Right forelimb (tissue), 1 donor: ENCODE measurements at places on chromosomes 5 and 9.

DNA sequence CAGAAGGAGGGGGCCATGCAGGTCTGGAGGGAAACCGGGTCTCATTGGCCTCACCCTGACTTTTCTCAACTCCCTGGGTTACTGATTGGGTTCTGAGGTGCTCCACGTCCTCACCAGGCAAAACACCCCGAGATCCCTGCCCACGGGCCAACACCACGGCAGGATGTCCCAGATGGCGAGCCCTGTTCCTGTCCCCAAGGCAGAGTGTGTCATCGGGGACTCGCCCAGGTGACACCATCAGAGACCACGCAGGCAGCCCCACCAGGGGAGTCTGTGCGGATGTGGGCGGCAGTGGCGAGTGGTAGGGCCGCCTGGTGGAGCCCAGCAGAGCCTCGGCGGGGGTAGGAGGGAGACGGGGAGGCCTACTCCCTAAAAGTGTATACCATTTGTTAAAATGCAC is 59.0 kb upstream of the UBAC1 start:
- no peak for DNase-seq

DNA sequence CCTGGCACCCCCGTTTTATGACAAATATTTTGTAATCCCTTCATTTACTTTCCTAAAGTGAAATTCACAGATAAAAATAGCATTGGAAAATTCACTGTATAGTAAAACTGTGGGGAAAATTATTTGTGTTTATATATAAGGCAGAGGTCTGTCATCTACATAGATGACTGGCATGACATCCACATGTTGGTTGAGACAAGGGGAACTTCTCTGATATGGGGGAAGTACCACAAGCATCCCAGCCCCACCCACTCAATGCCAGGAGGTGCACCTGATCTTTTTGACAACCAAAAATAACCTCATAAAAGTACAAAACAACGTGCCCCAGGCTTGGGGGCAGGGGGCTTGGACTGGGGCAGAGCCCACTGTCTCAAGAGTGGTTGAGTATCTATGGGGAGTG is 6.3 kb upstream of the TDRD7 start:
- DNase-seq: no peak

DNA sequence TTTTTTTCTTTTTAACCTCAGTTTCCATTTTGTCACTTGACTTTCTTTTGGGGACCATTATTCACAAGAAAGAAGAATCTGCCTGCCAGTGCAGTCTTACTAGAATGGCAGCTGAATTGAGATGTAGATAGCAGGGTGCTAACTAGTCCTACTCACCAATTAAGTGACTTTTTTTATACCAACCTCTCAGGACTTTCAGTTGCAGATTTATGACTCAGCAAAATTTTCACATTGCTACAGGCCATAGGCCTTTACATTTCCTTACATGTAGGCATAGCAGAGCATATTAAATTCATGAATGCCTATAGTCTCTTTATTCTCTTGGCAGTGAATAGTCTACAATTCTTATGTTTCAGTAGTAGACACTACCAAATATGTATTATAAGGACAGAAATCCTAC is 54.0 kb upstream of the FKTN start:
- no peak for DNase-seq

- no peak for DNase-seq
Observed at GRCh38 chr9:73173557-73174329, 22.1 kb downstream of the ANXA1 start.

- no peak for DNase-seq
Observed at GRCh38 chr9:123509646-123510045, 153.6 kb downstream of the CRB2 start.

DNA sequence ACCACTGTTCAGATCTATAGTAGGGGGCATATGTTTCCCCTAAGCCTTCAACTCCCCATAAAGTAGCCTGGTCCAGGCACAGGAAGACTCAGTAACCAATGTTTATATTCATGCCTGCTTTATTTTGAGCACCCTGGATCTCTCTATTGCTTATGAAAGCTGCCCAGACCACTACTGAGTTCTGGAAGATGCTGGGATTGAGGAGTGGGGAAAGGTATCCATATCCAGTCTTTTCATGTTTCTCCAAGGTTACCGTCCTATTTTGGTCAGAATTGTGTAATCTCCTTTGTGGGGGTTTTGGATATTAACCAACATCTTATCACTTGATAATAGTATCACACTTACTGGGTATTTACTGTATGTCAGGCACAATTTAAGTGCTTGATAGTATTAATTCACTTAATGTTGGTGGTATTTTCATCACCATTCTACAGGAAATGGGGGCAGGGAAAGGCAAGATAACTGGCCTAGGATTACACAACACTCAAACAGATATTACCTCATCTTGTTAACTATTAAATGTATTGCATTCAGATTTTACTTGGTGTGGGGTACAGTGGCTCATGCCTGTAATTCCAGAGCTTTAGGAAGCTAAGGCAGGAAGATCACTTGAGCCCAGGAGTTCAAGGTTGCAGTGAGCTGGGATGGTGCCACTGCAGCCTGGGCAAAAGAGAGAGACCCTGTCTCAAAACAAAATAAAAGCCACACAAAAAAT is 36.3 kb downstream of the RUSC2 start:
- no peak for DNase-seq

DNA sequence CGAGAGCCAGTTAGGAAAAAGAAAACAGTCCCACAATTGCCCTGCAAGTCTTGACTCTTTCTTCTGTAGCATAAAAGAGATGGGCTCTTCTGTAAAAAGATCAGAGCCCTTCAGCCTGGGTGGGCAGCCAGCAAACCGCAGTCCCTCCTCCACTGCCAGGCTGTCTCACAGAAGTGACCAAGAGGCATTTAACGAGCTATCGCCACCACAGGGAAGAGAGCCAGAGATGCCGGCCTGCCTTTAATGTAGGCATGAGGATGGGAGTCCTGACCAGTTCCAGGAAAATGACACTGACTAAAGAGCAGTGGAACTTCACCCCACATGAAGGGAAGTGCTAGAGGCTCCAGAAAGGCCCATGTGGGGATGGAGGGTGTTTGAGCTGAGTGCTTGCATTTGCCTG is 264.6 kb downstream of the NDUFS4 start:
- DNase-seq: no peak

GRCh38 chr5:35819668-35820067 is 37.0 kb upstream of the IL7R start:
- no peak for DNase-seq

DNA sequence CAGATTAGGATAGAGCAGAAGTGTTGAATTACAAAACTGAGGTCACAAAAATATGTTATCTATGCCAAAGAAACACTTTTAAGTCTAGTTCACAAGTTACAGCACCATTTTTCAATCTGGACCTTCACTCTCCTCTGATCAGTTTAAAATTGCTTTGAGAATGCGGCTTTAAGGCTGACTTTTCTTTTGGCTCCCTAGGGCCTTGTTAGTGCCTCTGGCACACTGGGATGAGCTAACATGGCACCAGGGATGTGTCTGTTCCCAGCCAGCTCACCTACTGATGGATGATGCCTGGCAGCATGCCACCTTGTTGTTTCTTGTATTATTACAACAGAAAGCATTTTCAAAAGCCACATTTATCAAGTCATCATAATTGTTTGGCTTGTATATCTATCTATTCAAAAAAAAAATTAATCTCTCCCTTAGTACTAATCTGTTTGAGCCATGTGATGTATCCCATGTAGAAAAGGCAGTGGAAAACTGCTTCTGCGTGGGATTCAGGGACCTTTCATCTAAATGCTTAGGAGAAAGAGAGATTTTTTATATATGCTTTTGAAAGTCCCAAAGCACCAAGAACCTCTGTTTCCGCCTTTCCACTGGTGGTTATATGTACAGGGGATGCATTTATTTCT is 46.6 kb downstream of the ADAMTSL1 start:
- no peak for DNase-seq

- peak; percentile 60 for DNase-seq
Observed at GRCh38 chr9:78325343-78325742, 28.4 kb downstream of the PSAT1 start.

- no peak for DNase-seq
Observed at GRCh38 chr5:118044169-118044568, 944.2 kb downstream of the DTWD2 start.

GRCh38 chr5:91641730-91642350 is 258.7 kb upstream of the ARRDC3 start:
- DNase-seq: no peak

DNA sequence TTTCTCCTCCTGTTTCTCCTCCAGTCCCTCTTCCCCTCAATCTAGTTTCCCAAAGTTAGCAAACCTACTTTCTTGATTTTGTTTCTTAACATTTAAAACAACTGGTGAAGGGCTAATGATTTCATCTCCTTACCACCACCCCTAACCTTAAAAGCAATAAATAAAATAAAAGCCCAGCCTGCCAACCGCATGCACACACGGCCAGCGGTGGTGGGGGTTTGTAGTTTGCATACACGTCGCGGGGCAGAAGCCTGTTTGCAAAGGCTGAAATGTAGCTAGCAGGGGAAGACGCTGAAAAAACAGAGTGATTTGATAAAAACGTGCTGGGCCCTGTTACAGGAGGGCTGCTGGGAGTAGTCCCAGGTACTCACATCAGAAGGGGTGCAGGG is 1.9 kb upstream of the DMRT2 start:
- DNase-seq: no peak

DNA sequence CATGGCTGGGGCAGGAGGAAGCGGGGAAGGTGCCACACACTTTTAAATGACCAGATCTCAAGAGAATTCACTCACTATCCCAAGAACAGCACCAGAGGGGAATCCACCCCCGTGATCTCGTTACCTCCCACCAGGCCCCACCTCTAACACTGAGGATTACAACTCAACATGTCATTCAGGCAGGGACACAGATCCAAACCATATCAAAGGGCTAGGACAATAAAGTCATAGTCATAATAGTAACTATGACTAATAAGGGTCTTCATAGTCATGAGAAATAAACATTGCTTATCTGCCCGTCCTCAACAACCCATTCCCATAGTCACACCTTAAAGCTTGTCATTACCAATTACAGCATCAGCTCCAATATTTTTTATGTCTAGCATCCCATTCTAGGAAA is 65.3 kb upstream of the SMC2 start:
- DNase-seq: no peak

- no peak for DNase-seq
Observed at GRCh38 chr9:83220730-83221129, 157.8 kb upstream of the RASEF start.

DNA sequence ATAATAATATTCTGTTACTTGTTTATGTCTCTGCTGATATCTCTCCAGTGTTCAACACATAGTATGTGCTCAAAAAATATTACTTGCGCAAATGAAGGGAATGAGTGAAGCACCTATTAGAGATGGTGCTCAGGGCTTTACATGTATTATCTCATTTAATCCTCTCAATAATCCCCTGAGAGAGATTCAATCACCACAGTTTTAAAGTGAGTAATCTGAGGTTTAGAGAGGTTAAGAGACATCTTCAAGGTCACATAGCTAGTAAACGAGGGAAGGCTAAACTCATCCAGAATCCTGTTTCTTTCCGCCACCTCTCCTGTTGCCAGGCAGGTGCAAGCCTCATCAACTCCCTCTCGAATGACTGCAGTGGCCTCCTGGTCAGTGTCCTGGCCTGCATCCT is 82.0 kb downstream of the UGCG start:
- DNase-seq: no peak

- DNase-seq: no peak
Observed at GRCh38 chr9:26523577-26523976, 369.0 kb downstream of the CAAP1 start.

- DNase-seq: peak; percentile 70
Observed at GRCh38 chr5:82641331-82642003, 363.3 kb upstream of the RPS23 start.

DNA sequence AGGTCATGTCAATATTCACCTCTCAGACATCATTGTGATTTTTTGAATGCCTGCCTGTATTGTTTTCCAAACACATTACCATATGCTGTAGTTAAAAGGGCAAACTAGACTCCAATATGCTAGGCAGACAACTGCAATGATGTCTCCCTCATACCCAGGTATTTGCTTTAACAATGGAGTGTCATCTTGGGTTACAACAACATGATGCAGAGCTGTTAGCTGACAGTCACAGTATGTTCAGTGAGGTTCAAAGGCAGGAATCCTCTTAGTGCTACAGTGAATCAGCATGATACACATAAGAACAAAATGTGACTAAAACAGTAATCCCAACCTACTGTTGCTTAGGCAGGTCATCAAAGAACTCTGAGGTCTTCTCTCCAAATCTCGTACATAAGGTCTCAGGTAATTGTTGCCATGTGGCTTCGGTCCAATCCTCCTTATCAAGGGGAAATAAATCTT is 24.0 kb downstream of the OR1J1 start:
- no peak for DNase-seq

DNA sequence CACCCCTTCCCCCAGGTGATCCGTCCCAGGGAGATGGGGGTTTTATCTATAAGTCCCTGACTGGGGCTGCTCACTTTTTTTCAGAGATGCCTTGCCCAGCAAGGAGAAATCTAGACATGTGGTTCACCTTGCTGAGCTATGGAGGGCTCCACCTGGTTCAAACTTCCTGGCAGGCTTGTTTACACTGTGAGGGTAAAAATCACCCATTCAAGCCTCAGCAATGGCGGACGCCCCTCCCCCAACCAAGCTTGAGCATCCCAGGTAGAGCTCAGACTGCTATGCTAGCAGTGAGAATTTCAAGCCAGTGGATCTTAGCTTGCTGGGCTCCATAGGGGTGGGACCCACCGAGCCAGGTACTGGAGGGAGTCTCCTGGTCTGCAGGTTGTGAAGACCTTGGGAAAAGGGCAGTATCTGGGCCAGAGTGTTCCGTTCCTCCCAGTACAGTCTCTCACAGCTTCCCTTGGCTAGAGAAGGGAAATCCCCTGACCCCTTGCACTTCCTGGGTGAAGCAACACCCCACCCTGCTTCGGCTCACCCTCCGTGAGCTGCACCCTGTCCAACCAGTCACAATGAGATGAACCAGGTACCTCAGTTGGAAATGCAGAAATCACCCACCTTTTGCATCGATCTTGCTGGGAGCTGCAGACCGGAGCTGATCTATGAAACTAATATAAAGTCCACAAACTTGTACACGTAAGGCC is 231.7 kb downstream of the CTNND2 start:
- DNase-seq: no peak

DNA sequence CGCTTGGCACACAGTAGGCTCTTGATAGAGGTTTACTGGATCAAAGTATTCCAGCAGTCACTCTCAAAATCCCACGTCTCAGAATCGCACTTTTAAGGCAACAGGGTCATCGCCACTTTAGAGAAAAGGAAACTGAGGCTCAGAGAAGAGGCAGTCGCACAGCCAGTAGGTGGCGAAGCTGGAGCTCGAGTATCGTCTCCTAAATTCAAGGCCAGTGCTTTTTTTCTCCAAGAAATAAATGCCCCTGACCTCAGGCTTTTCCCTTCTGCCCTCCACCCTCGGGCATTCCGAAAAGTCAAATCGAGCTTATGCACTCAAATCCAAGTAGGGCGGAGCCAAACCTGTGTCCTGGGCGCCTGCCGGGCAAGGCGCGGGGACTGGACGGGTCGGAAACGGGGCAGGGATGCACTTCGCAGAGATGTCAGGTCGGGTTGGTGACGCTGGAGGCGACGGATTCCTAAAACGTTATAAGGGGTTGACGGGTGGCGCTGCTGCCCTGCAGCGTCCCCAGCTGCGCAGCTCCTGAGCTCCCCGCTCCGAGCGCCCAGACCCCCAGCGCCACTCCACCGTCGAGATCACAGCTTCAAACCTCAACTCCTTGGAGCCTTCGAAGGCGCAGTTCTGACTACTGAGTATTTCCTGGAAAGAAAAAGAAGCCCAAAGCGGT is 4.7 kb upstream of the FOXB2 start:
- DNase-seq: no peak
